ENCODE measurements at places on chromosomes 5 and 9. TPM values are rescaled to one million over a fixed set of nuclear protein-coding genes. Genes with fewer than 3 reads are reported as not detected.

The CTNNAL1 gene
- 32.7 TPM for total RNA-seq

The NREP gene
- 7.7 TPM for total RNA-seq

The ADAMTSL1 gene
- not detected for total RNA-seq

The IL4 gene
- not detected for total RNA-seq

The RNF130 gene
- 7.7 TPM for total RNA-seq

The IFNA21 gene
- not detected for total RNA-seq

The POLR3G gene
- total RNA-seq, result 6.2 TPM

The MRPL36 gene
- 69.6 TPM for total RNA-seq

The CDKN2B gene
- total RNA-seq, result 0.09 TPM

The HSPA5 gene
- total RNA-seq, result 120 TPM

The GABRA6 gene
- not detected for total RNA-seq

All from activated naive CD4-positive, alpha-beta T cell treated with anti-CD3 and anti-CD28 coated beads, Interleukin-2, amount 50 U/mL, for 72 hours (primary cell).